Fibroblast of upper back skin (primary cell): ENCODE measurements at places on chromosomes 12 and 14.
A peak's percentile ranks its signal among the peaks of the same experiment; 100 is the strongest.

DNA sequence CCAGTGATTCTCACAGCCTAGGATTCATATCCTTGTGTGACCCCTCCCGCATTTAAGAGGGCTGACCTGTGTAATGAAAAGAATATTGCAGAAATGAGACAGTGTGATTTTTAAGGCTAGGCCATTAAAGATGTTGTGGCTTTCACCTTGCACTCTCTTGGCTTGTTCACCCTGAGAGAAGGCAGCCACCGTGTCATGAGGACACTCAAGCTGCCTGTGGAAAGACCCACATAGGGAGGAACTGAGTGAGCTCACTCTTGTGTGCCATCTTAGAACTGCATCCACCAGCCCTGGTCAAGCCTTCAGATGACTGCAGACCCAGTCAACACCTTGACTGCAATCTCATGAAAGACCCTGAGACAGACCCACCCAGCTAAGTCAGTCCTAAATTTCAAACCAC, 46.3 kb upstream of the TMPO start:
- DNase-seq, result no peak

GRCh38 chr12:64669270-64669842, 59.1 kb downstream of the RASSF3 start:
- DNase-seq, result no peak

DNA sequence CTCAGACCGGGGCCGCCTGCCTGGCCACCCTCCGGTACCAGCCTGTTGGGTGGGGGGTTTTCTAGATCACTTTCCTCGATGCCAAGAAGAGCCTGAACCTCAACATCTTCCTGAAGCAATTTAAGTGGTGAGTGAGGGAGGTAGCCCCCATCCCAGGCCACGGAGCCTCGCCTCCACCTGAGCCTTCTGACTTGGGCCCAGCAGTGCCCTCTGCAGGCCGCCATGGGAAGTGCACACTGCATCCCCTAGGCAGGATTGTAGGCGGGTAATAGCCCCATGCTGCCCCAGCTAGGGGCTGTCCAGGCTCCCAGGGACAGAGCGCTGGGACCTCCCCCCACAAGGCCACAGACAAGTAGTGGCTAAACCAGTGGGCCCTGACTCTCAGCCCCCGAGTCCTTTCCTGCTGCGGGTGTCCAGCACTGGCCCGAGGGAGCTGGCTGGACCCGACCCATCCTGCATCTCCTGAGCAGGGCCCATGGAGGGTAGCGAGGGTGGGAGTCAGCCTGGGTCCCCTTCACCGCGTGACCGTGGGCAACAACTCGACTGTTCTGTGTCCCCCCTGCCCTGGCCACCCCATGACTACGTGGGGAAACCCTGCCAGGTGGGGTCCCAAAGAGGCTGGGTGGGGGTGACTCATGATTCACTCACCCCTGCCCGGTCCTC, 15.3 kb upstream of the ADSS1 start:
- DNase-seq, result peak; percentile 55

DNA sequence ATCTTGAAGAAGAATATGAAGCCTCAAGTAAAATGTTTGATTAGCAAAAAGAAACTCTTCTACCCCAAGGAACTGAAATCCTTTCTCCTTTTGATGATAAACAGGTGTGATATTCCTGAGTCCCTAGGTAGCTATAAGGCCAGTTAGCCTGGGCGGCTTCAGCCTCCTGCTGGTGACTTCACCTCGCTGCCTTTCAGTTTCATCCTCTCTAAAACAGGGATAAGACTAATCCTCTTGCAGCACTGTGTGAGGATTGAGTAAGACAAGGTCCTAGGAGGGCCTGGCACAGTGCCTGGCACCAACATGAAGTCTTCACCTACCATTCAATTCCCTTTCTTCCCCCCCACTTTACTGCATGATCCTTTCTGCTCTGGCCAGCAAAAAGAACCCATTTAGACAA, 42.1 kb downstream of the CIT start:
- no peak for DNase-seq

DNA sequence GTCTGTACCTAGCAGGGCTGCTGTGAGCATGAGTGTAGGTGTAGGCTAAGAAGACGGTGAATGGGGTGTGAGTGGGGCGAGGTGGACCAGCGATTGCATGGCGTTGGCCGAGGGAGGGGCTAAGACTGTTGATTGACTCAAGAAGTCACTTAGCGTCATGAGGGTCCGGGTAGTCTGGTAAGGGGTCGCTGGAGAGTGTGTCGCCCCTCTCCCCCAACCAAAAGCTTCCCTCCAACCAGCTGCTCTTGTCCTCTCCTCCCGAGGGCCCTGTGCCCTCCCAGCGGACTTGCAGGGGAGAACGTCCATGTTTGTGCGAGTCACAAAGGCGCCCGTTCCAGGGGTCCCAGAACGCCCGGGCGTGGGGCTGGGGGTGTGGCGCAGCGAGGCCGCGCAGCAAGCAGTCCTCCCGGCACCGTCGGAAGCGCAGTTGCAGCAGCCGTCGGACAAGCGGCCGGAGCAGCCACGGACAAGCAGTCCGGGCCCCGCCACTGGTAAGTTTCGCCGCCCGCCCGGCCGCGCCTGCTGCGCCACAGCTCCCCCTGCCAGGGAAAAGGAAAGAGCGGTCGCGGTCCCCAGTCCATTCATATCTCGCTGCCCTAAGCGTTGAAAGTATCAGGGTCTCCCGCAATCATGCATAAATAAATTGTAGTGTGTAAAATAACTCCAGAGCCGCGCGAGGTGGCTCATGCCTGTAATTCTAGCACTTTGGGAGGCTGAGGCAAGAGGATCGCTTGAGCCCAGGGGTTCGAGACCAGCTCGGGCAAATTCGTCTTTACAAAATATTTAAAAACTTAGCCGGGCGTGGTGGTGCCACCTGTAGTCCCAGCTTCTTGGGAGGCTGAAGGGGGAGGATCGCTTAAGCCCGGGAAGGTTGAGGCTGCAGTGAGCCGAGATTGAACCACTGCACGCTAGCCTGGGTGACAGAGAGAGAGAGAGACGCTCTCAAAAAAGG, at the start of gene CCDC63:
Gene CCDC63, plus strand, starts transcription at position 373 of the 952 bp plus-strand sequence. CDS start 5,968 bp downstream, outside the sequence.
- peak; percentile 32 for DNase-seq

GRCh38 chr12:4506870-4507269, 31.8 kb upstream of the RAD51AP1 start:
- DNase-seq, result peak; percentile 52

DNA sequence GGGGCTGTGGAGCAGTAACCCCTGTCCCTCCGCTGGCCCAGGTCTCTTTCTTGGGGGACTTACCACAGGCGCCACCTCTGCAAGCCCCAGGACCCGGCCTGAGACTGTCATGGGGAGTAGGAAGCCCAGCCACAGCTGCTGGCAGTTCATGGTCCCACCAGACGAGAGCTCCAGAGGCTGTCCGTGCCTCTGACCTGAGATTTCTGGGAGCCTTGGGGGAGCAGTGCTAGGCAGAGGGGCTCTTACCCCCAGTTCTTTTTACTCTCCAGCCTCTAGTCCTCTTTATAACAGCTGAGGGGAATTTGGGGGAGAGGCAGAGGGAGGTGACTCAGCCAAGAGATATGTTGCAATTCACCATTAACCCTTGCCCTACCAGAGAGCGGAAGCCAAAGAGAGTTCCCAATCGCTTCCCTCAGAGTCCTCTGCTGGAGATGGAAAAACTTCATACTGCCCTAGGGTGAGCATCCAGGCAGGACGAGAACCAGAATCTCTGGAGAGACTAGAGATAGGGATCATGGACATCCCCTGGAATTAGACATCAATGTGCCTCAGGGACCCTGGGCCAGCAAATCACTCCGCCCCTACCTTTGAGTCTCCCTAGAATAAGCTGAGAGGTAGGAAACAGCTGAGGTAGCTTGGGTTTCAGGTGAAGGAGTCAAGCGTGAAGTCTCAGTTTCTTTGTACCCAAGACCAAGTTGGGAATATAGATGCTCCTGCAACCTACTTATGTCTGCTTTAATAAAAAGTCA, at the start of gene MMP19:
Gene MMP19, minus strand, starts transcription at position 256 of the 749 bp plus-strand sequence. Its CDS starts 106 bp downstream, at position 150.
- peak; percentile 84 for DNase-seq

- peak; percentile 91 for DNase-seq
Measured at GRCh38 chr12:75446857-75447256, 33.7 kb upstream of the GLIPR1 start.

DNA sequence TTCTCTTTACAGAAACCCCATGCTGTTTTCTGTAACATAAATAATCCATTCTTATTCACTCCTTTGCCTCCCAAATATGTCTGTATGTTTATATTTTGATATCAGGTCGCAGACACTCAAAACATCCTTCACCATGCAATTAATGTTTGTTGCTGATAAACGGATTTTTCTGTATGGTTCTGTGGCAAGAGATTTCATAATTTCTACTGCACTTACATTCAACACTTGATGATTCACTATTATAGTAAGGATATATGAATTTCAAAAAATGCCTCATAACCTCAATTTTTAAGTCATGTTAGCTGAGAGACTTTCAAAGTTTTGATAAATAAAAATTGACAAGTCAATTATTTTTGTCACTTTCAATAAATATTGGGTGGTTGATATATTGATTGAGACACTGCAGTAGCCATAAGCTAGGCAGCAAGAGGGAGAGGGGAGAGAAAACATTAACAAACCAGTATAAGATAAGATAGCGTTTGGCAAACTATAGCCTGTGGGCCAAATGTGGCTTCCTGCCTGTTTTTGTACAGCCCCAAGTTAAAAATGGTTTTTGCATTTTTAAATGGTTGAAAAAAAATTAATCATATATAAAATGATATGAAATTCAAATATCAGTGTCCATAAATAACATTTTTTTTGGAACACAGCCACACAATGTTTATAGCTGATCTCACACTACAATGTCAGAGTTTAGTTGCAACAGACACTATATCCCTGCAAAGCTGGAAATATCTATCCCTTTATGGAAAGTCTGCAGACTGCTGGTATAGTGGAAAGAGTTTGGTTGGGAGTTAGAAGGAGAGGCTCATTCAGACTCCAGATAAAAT, 18.3 kb downstream of the ALDH6A1 start:
- peak; percentile 18 for DNase-seq

- DNase-seq, result peak; percentile 38
Measured at GRCh38 chr14:87745507-87746118, 247.4 kb downstream of the GALC start.

DNA sequence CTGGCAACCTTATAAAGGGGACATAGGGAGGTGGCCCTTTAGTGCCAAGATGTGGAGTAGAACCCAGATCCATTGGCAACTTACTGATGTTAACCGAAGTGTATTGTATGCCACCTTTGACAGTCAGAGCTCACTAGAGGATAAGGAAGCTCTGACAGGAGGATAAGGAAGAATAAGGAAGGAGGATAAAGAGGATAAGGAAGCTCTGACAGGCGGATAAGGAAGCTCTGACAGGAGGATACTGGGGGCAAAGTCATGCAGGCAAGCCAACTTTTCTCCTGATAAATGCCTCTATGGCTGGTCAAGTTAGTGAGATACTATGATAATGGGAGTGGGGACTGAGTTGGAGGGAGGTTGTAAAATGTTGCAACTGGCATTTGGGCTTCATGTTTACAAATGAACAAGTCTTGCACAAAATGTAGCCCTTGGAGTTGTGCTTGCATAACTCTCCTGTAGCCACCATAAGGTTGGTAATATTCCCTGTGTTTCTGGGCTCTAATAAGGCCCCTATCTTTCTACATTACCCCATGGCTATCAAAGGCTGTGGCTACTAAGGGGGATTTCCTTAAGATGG, 17.7 kb upstream of the DHRS2 start:
- no peak for DNase-seq
